Amygdala (tissue), 56 donors: ENCODE measurements at places on chromosomes 7 and 10.

- DNase-seq: no peak
Measured at GRCh38 chr10:102450124-102450373, 1.3 kb downstream of the C10orf95 start.

GRCh38 chr7:157220916-157221569, 82.3 kb downstream of the UBE3C start:
- DNase-seq: no peak

GRCh38 chr10:103111031-103111917, 81.8 kb downstream of the NT5C2 start:
- no peak for DNase-seq

- DNase-seq: peak; percentile 35
Measured at GRCh38 chr10:33330543-33331378, 3.7 kb downstream of the NRP1 start.

DNA sequence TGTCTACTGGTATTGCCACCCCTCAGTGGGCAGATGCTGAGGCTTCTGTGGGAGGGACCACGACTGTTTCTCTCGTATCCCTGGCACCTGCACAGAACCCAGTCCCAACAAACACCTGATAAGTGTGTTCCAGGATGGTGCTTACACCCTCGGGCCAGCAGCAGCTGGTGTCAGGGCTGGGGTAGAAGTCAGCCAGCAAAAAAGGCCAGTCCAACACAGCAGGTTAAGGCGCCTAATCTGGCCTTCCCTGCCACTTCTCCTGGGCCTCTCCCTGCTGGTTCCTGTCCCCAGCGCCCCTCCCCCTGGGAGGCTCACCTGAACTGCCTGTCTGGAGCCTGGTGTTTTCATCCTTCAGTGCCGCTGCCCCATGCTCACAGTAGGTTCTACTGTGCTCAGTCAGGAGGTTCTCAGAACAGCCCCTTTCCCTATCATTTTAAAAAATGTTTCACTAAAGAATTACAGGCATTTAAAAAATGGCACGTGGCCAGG, 20.0 kb downstream of the PODXL start:
- no peak for DNase-seq

DNA sequence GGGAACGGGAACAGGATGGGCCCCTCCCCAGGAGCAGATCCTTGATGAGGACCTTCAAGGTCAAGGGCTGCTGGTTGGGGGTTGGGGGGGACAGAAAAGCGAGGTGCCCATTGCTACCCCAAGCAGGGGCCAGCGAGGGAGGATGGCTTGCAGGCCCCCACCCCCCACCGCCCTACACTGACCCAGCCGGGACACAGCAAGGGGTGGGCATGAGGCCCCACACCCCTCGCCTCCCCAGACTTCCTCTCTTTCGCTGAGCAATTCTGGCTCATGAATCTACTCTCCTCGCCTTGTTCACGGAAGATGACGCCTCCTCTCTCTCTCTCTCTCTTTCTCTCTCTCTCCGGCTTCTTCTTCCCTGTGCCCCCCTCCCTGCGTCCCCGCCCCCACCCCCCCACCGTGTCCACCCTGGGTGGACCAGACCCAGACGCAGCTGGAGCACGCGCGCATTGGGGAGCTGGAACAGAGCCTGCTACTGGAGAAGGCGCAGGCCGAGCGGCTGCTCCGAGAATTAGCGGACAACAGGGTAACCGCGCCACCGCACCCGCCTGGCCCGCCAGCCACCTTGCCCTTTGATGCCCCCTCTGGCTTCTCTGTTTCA, 81.1 kb upstream of the GTF2IRD1 start:
- DNase-seq: peak; percentile 30

DNA sequence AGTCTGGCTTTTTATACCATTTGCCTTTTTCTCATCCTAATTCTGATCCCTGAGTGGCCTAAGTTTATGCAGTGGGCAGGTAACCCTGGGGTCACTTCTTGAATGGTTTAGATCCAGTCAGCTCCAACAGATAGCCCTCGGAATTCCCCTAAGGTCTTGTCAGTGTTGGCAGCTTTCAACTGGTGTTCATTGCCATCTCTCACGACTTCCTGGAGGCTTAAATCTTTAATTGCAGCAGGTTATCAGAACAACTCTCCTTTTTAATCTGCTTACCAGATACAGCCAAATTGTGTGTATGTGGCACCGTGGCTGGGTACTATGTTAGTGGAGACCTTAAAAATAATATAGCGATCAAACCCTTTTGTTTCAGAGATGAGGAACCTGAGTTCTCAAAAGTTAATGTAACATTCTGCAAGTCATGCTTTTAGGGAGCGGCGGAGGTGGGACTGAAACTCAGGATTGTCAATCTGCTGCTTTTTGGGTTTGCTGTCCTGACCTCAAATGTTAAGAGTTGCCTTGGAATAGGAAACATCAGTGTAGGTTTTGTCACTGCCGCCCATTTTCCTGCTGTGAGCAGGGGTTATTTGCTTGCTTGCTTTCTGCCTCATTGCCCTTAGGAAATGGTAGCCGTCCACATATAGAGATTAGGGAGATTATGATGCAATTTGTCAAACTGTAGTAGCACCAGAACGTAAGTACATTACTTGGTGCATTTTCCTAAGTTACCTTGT, 818 bp downstream of the DLD start:
- no peak for DNase-seq

DNA sequence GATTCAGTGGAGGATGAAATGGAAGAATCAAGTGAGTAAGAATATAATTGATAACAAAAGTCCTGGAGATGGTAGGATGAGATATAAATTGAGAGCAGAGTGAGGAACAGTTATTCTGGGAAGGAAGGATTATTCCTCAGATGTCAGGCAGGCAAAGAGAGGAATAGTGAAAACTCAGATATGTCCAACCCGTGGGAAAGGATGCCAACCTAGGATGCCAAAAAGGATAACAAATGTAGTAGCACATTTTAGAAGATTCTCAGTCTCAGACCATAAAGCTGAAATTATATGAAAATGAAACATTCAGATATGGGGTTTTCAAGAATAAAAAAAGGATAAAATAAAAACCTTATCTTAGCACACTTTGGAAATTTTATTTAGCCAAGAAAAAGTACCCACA, 131.1 kb downstream of the SEMA3C start:
- DNase-seq: no peak

DNA sequence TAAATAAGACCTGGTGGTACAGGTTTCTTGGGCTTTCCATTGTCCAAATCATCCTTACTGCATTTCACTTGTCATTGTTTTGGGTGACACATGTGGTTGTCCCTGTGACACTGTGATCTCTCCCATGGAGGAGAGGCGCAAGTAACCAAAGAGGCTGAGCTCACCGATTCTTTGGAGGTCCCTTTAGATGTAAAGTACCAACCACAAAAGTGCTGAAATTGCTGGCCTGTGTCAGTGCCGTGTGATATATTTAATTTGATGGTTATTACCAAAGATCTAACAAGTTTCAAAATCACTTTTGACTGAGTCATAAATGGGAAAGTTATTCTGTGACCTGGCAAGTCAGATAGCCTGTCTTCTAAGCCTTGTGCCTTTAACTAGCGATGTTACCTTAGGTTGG, 19.4 kb downstream of the MCM10 start:
- no peak for DNase-seq

DNA sequence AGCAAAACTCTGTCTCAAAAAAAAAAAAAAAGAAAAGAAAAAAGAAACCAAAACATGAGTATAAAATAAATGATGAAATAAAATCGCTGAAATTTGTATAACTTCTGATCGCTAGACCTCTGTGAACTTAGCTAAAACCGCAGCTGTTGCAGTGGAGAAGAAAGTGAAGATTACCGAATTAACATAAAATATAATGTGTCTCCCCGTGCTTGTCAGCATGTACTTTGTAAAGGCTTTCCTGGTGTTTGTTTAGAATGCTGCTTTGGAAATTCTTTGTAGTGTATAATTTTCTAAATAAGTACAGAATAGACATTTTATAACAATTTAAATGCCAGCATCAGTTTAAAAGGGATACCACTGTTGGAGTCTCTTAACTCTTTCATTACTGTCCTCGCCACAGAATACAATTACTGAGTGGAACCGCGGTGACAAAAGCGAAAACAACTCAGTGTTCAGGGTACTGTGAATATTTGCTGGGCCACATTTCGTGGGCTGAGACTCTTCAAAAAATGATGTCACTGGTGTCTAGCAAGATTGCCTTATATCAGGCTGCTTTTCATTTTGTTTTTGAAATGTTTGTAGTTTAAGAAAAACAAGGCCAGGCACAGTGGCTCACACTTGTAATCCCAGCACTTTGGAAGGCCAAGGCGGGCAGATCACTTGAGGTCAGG, 167.7 kb downstream of the NSUN6 start:
- no peak for DNase-seq

- DNase-seq: no peak
Measured at GRCh38 chr10:78187371-78187770, 153.7 kb downstream of the RPS24 start.

DNA sequence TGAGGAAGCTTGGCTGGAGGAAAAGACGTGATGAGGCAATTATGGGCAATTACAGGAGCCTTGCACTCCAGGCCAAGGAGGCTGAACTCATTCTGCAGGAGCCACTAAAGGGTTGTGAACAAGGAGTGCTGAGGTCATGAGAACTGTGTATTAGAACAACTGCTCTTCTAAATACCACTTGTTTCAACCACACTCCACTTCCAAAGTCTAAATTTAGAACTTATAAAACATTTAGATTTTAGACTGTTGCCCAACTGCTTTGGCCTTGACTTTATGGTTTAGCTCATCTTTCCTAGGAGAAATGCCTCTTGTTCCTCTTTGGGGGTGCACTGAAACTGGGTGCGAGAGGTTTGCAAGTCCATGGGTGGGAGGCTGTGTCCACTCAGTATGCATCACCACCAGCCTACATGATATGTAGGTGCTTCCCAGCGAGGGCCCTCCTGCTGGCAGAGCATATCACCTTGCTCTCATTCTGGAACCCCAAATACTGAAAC, 199.7 kb upstream of the AOAH start:
- DNase-seq: no peak

DNA sequence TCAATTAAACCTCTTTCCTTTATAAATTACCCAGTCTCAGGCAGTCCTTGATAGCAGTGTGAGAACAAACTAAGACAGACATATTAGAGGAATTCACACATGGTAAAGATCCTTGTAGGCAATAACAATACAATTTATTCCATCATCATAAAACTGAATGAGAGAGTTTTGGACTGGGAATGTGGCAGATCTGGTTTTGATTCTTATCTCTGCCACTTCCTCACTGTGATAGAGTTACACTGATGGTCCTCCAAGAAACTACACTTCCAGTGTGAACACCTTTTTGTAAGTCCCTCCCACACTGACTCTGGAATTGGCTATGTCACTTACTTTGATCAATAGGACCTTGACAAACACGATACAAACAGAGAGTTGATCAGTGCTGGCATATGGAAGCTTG, 2.9 kb downstream of the ENO4 start:
- DNase-seq: no peak

GRCh38 chr10:86267286-86268195, 99.1 kb downstream of the GRID1 start:
- DNase-seq: no peak

GRCh38 chr10:97913614-97914013, 64.0 kb downstream of the GOLGA7B start:
- no peak for DNase-seq

DNA sequence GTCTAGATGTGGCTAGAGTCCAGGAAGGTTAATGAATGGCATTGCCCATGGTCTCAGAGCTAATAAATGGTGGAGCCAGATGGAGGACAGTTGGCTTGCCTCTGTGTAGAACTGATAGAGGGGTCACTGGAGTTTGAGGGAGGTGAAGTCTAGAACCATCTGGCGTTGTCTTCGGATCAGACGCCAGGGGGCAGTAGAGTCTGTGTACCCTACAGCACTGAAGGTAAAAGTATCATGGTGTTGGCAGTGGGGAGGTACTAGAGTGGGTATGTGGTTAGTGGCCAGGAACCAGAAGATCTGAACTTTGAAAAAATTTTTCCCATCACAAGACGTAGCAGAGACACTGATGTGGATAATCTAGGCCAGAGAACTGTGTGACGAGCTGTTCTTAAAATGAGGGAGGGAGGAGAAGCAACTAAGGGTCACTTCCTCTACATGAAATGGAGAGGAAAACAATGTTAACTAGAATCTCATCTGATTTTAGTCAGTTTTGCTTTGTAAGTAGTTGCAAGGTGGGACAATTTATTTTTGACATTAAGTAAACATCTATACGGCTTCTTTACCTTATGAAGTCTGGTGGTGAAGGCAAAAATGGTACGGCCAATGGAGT, 227.9 kb upstream of the PRSS58 start:
- no peak for DNase-seq

DNA sequence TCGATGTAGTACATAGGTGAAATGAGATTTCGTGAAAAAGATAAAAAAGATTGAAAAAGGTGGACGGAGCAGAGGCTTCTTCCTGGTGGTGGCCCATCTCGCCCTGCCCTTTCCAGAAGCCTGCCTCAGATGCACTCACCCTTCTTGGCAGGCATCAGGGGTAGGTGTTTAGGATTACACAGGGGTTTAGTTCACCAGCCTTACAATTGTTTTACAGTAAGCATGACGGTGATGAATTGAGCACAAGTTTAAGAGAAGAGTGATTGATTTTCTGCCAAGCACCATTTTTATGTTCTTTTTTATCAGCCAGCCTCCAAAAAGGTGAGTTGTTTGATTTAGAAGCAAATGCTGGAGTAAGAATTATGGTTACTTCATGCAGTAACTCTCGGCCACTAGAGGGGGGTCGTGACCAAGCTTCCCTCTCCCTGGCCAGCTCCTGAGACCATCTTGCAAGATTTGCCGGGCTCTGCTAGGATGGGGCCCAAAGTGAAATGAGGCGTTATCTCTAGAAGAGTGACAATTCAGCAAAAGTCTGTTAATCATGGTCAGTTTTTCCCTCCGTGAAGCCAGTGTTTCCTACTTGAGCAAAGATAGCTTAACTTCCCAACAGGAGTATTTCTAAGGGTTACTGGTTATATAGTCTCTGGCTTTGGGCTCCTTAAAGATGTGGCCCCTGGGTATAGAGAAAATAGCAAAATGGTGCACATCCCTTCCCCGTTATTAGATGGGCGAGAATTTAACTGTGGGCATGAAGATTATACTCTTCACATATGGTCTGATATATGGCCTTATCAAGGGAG, 228.8 kb downstream of the BMPER start:
- peak; percentile 43 for DNase-seq

DNA sequence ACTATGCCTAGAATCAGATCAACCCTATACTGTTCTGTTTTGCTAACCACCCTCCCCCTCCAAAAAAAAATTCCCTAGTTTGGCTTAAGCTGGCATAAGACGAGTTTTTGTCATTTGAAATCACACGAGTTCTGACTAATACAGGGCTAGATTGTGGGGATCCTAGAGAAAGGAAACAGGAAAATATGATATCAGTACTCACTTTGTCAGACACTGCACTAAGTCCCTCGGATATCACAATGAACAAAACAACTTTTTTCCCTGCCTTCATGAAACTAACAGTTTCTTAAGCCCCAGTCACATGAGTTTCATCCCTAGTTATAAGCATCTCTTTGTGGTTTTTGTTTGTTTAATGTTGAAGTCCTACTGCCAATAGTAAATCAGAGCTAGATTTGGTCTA, 118.5 kb downstream of the ITGB8 start:
- DNase-seq: no peak

GRCh38 chr7:101882005-101882421, 64.6 kb downstream of the CUX1 start:
- no peak for DNase-seq

GRCh38 chr7:28941633-28942032, 16.5 kb downstream of the TRIL start:
- DNase-seq: no peak

- no peak for DNase-seq
Measured at GRCh38 chr7:66741710-66742049, 1.1 kb downstream of the RABGEF1 start.
